D721Med (cell line): ENCODE measurements at places on chromosomes 13 and 19.
A peak's percentile ranks its signal among the peaks of the same experiment; 100 is the strongest.

DNA sequence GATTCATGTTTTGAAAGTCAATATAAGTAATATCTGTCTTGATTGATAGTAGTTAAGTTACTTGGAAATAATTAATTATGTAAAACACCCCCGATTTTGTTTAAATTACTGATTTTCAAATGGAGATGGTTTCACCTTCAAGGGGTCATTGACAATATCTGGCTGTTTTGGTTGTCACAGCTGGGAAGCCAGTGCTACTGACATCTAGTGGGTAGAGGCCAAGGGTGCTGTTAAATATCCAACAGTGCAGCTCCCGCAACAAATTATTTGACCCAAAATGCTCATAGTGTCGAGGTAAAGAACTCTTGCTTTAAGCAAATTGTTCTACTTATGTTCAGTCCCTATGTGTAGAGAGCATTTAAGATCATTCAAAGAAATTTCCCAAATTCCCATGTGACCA is 50.6 kb upstream of the PCDH20 start:
- DNase-seq: no peak

- DNase-seq: no peak
These were observed 526.7 kb downstream of the SUCLA2 start for GRCh38 chr13:47474326-47474725.

DNA sequence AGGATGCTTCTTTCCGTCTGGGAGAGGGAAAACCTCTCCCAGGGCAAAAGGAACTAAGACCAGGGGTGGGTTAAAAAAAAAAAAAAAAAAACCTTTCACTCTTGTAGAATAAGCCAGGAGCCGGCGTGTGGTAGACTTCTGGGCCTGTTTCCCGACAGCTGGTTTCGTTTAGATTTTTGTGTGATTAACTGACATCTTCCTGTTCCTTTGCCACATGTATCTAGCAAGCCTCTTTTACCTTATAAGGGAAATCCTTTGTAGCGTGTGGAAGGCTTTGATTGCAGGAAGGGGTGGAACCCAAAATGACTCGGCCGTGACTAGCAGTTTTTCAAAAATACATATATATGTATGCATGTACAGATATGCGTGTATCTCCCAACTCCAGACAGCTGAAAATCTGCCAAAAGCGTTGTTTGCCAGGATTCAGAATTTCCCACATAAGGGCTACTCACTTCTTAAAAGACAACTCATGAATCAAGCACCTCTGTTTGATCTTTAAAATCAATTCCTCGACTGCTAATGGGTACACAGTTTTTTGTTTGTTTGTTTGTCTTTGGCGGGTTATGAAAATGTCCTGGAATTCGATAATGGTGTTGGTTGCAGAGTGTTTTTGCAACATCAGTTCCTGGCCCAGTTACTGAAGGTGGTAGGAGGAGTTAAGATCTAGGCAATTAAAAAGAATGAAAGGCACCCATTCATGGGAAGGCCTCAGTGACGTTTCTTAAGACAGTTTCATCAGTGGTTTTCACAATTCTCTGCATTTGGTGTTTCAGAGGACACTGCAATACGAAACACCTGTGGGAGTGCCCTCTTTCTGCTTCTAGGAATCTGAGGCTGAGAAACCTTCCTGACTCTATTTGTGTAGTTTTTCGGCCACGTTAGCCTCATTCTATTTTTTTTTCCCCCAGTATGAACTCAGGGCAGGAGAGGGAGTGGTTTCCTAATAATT is 2.7 kb downstream of the TPM4 start:
- DNase-seq: no peak

DNA sequence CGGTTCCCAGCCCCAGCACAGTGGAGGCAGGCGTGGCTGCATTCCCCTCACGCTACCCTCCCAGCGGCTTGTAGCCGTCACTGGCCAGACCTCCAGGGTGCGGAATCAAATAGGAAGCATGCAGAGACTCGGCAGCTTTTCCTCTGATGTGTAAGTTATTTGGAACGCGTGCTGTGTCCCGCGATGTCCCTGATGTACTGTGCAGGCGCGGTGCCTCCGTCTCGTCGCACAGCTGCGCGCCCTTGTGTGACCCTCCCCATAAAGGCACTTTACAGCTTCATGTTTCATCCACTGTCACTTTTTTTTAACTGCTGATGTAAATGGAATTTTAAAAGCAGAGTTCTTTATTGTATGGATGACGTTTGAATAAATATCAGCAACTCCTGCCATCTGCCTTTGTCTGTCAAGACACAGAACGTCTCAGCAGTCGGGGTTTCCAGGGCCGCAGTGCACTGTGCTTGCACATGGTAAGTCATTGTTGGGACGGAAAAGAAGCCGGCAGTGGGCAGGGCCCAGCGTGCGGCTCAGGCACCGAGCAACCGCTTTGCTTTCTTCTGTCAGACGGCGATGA is 7.3 kb upstream of the F7 start:
- DNase-seq: no peak

- no peak for DNase-seq
These were observed 36.0 kb downstream of the MBNL2 start for GRCh38 chr13:97257800-97258799.

DNA sequence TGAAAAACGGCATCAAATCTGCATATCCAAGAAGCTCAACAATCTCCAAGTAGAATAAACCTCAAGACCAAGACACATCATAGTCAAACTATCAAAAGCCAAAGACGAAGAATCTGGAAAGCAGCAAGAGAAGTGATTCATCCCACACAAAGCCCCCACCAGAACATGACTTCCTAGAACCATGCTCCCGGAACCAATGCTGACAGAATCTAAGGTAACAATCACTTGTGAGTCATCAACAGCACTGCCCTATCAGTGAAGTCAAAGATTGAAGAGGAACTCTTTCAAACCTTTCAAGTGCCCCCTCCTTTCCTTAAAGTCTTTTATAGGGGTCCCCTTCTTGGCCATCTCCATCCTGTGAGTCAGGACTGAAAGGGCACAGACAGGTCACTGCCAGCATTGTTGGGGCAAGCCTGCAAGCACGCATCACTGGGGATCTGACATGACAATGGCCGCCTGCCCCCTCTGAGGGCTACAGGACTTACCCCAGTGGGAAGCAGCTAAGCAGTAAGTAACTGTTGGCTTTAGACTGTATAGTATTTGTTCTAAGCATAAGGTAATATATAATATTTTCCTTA is at the start of gene CCDC70:
CCDC70 (plus strand) TSS at position 247 of the 578 bp plus-strand sequence. CDS start 3,443 bp downstream, outside the sequence.
- no peak for DNase-seq

- no peak for DNase-seq
These were observed 70.7 kb upstream of the ANKRD10 start for GRCh38 chr13:110985541-110985940.

DNA sequence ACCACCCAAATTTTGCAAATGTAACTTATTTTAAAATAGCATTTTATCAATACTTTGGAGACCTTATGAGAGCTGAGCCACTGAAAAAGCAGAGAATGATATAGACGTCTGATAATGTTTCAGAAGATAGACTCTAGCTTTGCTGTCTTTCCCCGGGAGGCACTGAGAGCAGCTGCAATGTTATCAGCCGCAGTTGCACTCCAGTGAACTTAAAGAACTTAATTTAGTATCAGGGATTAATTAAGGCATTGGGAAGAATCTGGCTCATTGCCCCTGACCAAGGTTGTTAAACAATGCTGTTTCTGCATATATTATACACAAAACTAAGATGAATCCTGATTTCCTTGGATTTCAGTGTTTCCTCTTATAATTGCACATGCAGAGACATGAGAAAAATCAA is 75.7 kb upstream of the SGCG start:
- DNase-seq: no peak

DNA sequence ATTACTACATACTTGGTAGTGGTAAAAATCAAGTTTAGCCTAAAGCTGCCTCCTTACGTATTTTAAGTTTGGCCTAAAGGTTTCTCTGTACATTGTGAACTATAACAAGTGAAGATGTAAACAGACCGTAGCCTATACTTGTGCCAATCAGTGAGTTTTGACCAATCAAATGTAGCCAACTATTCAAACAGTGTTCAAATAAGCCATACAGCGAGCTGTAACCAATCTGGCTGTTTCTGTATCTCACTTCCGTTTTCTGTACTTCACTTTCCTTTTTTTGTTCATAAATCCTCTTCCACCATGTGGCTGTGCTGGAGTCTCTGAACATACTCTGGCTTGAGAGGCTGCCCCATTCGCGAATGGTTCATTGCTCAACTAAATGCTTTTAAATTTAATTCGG is 2504.6 kb downstream of the PCDH9 start:
- no peak for DNase-seq

DNA sequence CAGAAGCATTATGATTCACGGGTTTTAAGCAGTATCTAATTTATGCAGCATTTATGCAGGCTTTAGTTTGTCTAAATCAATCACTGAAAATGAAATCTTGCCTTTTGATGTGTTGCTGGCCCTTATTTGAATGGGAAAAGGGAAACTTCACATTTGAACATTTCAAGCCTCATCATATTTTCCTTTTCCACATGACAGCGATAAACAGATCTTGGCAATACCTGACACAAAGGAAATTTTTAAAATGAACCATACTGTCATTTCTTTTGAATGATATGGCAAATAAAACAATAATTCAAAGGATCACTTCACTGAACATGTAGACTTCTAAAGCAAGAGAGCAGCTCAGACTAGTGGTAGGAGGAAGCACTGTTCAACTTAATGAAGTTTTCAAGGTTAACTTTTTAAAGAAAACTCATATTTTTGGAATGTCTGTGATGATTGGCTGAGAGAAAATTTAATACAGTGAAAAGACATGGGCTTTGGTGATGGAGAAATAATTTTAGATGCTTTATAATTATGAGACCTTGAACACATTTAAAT is 198.1 kb downstream of the OXGR1 start:
- no peak for DNase-seq

DNA sequence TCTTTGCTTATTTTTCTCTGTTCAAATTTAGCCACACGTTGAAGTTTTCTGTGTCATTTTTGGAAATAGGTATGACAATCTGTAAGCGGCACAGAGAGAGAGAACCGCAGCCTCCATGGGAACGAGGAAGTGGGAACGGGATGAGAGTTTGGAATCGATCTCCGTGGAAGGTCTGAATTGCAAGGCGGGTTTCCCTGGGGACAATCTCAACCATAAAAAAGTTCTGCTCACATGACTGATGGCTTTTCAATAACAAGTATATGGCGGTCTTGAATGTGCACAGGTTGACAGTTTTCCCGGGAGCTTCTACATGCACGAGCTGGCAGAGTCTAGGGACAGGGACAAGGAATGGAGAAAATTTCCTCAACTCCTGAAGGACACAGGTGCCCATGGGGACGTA is 90.9 kb downstream of the INSR start:
- no peak for DNase-seq

GRCh38 chr19:13212759-13213330 is 62.6 kb downstream of the IER2 start:
- DNase-seq: no peak

DNA sequence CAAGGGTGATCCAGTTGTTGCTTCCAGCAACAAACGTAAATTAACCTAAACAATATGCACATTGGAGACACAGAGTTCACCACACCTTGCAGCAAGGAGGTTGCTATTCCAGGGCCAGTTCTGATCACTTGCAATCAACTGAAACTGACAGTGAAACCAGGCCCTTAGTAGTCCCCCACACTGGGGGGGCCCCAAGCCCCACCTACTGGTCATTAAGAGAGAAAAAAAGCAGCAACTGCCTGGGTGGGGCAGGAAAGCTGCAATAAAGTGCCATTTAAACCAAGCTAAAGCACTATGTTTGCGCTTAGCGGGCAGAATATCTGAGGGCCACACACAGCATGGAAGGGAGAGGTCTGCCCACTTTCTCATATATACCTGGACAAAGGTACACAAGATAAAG is 51.5 kb downstream of the ATP7B start:
- no peak for DNase-seq

DNA sequence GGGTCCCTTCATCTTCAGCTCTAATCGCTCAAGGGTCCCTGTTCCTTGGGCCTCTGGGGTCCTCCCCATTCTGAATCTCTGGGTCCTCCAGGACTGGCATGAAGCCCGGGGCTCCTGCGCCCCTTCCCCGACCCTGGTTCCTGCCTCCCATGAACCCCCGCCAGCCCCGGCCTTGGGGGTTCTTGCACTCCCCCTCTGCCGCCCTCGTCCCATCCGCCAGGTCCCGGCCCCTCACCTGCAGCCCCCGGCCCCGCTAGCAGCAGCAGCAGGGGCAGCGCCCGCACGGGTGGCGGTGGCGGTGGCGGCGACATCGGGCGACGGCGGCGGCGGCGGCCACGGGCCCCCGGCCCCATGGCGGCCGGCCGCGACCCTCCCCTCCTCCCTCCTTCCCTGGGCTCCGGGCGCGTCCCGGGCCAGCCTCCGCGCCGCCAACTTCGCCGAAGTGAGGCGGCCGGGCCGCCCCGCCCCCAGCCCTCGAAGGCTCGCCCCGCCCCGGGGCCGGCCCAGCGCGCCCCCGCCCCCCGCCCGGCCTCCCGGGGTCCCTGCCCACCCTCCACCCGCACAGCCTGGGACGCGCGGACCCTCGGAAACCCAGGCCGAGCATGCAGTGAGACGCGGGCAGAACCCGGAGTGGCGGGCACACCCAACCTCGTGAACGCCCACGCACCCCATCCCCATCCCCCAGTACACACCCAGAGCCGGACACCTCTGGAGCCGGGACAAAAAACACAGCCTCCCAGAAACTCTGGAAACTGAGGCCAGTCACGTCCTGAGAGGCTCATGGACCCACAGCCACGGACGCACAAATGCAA is at the start of gene NOTCH3:
NOTCH3 (minus strand) TSS at position 443 of the 812 bp plus-strand sequence; CDS start at position 353, 90 bp downstream.
- DNase-seq: peak; percentile 43

DNA sequence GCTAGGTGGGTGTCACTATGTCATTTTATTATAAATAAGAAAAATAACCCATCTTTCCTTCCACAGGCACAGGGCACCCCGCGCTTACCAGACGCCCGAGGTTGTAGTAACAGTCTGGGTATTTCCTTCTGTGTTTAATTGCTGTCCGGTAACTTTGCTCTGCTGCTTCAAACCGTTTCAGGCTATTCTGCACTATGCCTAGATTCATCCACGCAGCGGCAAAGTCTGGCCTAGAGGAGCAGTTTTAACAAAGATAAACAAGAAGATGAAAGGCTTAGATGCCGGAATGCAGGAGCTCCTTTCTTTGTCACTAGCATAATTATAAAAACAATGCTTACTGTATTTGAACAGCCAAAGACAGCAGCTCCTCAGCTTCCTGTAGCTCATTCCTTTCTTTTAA is 36.9 kb upstream of the GGACT start:
- no peak for DNase-seq

GRCh38 chr13:51246418-51247277 is 24.4 kb downstream of the FAM124A start:
- DNase-seq: no peak

- DNase-seq: no peak
These were observed 105.5 kb downstream of the GGACT start for GRCh38 chr13:100483139-100483538.

DNA sequence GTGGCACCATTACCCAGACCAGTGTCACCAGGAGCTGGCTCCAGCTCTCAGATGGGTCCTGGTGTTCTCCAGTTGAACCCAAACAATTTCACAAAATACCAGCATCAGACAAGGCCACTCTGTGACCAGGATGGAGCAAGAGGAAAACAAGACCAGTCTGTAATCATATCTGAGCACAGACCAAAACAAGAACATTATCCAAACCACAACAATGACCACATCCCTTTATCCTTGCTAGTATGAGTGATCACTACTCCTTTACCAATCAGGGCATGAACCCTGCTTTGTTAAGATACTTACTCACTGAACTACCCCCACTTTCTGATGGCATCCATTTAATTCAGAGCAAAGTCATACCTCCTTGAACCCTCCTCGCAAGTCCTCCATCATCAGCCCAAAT is 145.9 kb downstream of the NUFIP1 start:
- DNase-seq: no peak
